Naive thymus-derived CD4-positive, alpha-beta T cell (primary cell): ENCODE measurements at places on chromosomes 16 and 17.

GRCh38 chr16:63983401-63983800 is 1138.5 kb downstream of the CDH11 start:
- DNase-seq: no peak

- DNase-seq: no peak
Observed at GRCh38 chr17:79631640-79632431, 21.0 kb upstream of the RBFOX3 start.

GRCh38 chr16:28324235-28324886 is 32.0 kb downstream of the SBK1 start:
- DNase-seq: no peak

GRCh38 chr17:61139219-61139618 is 260.4 kb upstream of the TBX2 start:
- peak; percentile 27 for DNase-seq

GRCh38 chr17:49224198-49224996 is 6.2 kb downstream of the PHOSPHO1 start:
- DNase-seq: peak; percentile 53

DNA sequence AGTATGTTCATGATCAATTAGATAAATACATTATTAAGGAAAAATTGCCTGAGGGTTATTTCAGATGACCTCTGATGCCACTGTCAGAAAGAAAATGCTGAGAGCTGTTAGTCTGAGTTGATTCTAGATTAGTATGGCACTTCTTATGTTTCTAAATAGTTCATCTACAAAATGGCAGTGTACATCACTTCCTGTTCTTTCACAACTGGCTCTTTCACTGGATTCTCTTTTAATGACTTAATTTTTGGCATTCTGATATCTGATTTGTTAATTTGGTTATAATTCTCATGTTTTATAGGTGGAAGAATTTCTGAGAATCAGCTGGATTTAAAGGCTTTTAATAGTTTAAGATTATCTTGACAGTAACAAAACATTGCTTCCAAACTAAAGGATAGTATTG is 3.3 kb downstream of the TAOK1 start:
- no peak for DNase-seq

- no peak for DNase-seq
Observed at GRCh38 chr16:67468731-67469130, 12.2 kb downstream of the ATP6V0D1 start.

GRCh38 chr17:15271741-15272140 is 6.6 kb upstream of the PMP22 start:
- no peak for DNase-seq

DNA sequence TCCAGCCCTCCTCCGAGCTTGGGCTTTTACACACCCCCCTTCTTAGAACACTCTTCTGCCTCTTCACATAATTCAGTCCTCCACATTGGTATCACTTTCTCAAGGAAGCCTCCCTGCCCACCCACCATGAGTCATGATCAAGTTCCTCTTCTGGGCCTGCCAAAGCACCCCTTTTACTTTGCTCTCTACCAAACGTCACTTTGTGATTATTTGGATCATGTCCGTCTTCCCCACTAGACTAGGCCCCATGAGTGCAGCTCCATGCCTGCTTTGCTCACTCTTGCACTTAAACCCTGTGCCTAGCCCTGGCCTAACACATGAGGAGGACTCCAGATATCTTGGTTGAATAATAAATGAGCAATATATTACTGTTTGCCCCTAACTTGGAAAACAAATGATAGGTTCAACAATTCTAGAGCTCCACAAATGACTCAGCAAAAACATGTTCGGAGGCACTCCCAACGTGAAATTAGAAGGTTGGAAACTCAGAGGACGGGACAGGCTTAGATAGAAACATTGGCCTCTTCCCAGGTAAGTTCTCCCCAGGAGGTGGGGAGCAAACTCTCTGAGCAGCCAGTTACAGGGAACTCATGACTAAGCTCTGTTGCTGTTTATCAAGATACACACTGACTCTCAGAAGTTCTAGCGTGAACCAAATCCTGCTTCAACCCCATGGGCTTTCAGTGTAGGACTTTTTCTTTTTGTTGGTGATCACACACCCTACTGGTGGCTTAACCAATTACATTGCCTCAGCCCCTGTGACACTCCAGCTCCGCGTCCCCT is 28.3 kb downstream of the G6PC1 start:
- DNase-seq: no peak

DNA sequence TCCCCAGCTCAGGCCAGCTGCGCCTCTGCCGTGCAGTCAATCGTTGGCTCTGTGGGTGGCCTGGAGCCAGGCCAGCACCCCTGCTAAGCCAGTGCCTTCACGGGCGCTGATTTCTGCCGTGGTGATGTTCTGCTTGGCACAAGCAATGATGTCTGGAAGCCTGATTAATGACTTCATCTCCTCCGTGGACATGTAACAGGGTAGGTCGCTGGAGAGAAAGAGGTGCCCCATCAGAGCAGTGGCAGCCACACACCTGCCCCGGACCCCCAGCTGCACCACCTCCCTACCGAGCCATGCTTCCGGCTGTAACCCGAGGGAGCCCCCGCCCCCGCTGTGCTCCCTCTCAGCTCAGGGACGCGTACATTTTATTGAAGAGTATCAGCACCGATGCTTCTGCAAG is 1.9 kb downstream of the ARL16 start:
- DNase-seq: no peak

GRCh38 chr17:80264205-80265075 is 3.8 kb downstream of the RNF213 start:
- DNase-seq: peak; percentile 46

DNA sequence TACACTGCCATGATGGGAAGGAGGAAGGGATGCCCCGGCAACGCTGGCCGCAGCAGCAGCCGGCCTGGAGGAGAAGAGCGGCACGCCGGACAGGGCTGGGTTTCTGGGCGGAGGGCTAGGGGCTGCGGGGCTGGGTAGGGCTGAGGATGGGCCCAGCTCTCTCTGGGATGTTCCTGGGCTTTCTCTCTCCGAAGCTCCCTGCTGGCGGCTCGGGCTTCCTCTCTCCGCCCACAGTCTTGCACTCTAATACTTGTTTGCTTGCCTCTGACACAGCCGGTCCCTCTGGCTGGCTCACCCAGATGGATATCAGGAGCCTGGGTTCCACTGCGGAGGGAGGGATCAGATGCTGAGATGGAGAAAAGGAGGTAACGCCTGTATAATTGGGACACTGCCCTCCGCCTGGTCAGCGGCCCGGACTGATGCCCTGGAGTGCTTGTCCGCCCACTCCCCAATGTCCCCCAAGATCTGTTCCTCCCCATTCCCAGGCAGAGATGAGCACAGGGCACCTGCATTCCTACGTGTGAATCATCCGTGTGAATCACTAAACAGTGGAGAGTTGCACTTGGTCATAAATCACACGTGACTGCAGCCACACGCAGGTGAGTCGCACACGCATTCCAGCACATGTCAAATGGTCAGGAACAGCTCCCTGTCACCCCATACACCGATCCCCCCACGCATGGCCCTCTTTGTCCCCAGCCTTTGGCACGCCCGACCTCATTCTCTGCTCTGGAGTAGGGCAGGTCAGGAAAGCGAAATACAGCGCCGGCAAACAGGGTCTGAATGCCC is at the start of gene ALOXE3:
Gene ALOXE3 (minus strand): TSS at position 535 of the 789 bp plus-strand sequence. CDS start 524 bp downstream, at position 11.
- no peak for DNase-seq

- no peak for DNase-seq
Observed at GRCh38 chr17:82835122-82835521, 4.7 kb downstream of the ZNF750 start.

DNA sequence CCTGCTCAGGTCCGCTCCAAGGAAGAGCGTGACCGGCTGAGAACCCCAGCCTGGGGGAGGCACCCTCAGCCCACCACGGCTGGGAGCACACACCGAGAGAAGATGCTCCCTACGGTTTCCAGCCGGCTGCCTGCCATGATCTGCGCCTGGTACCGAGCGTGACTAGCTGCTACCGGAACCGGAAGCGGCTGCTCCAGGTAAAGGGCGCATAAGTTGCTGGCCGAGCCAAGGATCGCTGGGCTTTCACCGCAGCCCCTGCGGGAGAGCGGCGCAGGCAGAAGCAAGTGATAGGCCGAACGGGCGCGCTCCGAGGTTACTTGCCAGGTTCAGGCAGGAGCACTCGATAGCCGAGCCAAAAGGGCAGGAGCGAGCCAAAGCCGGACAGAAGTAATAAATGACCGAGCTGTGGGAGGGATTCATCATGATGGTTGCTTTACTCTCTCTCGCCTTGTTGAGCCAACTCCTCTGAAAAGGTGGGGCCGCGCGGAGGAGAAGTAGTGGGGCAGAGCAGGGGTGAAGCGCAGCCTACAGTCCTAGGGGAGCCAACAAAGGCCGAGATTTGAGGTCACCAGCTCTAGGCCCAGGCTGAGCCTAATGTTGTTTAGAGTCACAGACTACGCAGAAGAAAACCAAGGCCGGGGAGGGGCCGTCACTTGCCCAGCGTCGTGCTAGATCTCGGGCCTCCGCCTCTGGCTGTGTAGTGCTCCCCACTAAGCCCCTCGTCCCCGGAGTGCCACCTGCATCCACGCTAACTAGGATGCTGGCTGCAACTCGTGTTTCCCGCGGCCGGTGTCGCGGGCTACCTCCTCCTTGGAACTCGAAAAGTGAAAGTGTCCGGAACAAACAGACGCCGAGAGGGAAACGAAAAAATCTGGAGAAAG is at the start of gene MRPS23:
Gene MRPS23 (minus strand): TSS at position 171 of the 881 bp plus-strand sequence. CDS start 34 bp downstream, at position 137.
- peak; percentile 85 for DNase-seq

DNA sequence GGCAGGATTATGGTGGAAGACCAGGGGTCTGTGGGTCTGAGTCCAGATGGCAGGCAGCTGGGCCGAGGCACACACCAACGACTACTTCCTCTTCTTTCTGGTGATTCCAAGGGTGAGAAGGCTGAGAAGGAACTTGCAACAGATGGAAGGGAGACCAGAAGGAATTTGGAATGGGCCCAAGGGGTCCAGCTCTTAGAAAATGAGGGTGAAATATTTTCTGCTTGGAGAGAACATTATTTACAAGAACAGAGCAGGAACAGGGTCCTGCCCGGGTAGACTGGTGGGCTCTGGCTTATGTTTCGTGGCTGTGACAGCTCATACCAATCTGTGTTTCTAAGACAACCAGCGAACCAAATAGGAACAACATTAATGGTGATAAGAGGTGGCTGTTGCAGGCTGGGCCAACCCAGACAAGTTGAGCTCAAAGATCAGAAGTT is 36.6 kb downstream of the CCDC42 start:
- no peak for DNase-seq

GRCh38 chr16:79767421-79768275 is 167.1 kb upstream of the MAF start:
- DNase-seq: no peak

DNA sequence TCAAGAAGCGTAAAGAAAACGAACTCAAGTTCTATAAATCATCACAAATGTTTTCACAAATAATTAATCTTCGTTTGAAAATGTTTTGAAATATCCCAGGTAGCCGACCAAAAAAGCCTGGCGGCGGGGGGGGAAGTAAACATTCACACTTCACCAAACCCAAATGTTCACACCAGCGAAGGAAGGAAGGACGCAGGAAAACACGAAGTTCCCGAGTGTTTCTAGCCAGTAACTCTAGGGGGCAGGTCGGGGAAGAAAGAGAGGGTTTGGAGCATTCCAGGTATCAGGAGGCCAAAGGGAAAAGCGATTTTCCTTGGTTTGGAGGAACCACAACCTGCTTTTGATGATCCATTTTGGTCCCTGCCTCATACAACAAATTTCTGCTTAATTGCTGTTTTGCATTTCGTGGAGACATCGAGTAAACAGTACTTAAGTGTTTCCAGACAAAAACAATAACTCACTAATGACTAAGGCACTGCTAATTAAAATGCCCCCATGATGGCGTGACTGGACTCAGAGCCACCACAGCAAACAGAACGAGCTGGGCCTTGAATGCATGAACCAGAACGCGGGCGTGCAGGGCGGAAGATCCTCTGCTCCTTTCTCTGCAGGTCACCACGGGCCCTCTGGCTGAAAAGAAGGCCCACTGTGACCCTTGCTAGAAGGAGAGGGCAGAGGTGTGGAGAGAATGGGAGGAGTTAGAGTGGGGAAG is 16.6 kb downstream of the ZFHX3 start:
- no peak for DNase-seq

GRCh38 chr17:69800870-69801269 is 274.2 kb upstream of the KCNJ16 start:
- DNase-seq: no peak

DNA sequence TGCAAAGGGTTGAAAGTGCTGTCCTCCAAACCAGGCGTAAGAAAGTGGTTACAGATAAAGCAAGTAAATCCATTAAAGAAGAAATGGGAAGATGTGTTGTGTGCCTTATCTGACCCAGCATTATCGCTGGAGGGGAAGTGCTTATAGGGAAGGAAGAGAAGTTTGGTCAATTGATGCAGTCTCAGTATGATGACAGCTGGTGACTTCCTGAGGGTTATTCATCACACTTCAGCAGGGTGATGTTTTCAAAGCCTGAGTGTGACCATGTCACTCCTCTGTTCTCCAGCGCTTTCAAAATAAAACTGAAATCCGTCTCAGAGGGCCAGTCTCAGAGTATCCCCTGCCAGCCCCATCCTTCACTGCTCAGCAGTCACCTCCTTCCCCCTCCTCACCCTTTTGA is 505.4 kb upstream of the RBFOX1 start:
- DNase-seq: no peak

DNA sequence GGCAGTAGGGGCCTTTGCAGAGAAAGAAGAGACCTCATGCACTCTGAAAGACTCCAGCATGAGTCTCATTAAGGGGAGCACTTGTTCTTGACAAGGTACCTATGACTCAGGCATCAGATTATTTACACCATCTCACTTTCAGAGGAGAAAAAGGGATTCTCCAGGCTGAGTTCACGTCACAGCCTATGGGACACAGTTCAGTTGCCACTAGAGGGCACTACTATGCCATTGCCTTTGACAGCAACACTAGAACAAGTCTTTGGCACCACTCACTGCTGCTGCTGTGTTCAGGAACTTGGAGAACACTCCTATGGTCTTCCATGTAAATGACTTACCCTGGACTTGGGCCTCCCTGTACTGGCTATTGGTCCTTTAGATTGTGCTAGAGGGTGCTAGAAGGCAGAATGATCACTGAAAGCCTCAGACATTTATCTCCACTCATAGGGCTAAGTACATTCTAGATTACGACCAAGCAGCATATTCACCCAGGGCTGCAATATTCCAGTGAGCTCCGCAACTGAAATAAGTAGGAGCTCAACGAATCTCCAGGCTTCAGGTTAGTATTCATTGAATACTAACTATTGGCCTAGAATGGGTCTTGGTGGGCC is 225.1 kb upstream of the CA10 start:
- no peak for DNase-seq

GRCh38 chr16:85188822-85189672 is 76.8 kb upstream of the CIBAR2 start:
- no peak for DNase-seq

DNA sequence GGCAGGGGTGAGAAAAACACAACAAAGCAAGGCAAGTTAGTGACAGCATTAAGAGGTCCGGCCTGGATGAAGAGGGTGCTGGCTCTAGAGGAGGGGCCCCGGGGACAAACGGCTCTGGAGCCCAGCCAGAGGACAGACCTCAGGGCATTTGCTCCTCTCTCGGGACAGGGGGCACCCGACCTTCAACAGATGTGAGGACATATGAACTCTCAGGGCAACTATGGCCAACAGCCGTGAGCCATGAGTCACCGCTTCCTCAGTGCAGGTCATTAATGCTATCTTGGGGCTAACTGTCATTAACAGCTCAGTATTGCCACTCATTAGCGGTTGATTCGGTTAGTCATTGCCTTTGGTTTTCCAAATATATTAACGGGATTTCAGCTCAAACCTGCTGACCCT is 9.7 kb upstream of the ARL5C start:
- no peak for DNase-seq

- DNase-seq: no peak
Observed at GRCh38 chr17:45237686-45238085, 16.0 kb downstream of the FMNL1 start.

GRCh38 chr16:68270353-68270752 is 6.0 kb downstream of the SLC7A6 start:
- DNase-seq: no peak
